ENCODE measurements at places on chromosomes 1 and 21.

DNA sequence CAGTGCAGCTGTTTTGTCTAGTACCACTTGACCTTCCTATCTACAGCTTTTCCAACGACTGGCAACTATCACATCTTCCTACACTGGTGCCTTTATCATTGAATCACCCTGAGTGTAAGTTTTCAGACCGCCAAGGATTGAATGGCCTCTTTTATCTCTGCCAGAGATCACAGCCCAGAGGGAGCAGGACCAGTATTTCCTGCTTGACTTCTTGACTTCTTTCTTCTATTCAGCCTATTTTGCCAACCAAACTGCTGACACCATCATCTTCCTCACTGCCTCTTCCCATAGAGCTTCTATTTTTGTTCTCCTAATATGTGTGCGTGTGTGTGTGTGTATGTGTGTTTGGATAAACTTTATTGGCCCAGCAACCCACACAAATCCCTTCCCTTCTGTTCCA lies 53.8 kb downstream of the SERBP1 start:
- no peak for DNase-seq

- no peak for DNase-seq
These were observed 116.5 kb downstream of the TBX15 start for GRCh38 chr1:118871582-118872171.

GRCh38 chr1:205319081-205320018 lies 2.2 kb downstream of the NUAK2 start:
- DNase-seq: peak; percentile 16

DNA sequence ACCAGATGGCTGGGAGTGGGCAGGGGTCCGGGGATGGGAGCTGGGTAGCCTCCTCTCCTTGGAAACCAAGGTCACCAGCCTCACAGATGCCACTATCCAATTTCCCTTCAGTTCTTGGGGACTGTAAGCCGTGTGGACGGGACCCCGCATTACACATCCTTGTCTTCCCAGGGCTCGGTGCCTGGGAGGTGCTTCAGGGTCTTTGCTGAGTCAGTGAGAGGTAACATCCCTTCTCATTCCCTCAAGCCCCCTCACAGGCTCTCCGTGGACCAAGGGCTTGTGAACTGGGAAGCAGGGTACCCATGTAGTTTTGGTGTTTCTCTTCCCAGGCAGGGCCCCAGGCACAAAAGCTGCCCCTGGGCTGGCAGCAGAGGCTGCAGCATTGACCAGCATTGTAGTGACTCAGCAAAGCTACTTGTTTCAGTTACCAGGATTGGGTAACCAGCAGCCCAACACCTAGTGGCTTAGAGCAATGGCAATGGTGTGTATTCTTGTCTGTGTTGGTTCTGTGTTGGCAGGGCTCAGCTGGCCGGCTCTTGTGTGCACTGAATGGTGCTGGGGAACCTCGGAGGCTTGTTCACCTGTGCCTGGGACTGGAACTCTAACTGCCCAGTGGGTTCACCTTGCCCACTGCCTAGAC lies 24.6 kb upstream of the PCBP3 start:
- DNase-seq: no peak

Measured in activated T-helper 1 cell treated with Interleukin-2 at 50 U/mL for 16 hours (primary cell).